ENCODE measurements at places on chromosomes 16 and 17. TPM values are rescaled to one million over a fixed set of nuclear protein-coding genes. Genes with fewer than 3 reads are reported as not detected.
A peak's percentile ranks its signal among the peaks of the same experiment; 100 is the strongest.

The TMEM106A gene
- 2.5 TPM for total RNA-seq

- no peak for DNase-seq
Observed at GRCh38 chr17:10751563-10751962, 21.7 kb upstream of the TMEM220 start.

The SOST gene
- not detected for total RNA-seq

- no peak for DNase-seq
Observed at GRCh38 chr16:85820604-85821372, 21.3 kb downstream of the COX4I1 start.

The SLX1B gene
- total RNA-seq: 15.2 TPM

DNA sequence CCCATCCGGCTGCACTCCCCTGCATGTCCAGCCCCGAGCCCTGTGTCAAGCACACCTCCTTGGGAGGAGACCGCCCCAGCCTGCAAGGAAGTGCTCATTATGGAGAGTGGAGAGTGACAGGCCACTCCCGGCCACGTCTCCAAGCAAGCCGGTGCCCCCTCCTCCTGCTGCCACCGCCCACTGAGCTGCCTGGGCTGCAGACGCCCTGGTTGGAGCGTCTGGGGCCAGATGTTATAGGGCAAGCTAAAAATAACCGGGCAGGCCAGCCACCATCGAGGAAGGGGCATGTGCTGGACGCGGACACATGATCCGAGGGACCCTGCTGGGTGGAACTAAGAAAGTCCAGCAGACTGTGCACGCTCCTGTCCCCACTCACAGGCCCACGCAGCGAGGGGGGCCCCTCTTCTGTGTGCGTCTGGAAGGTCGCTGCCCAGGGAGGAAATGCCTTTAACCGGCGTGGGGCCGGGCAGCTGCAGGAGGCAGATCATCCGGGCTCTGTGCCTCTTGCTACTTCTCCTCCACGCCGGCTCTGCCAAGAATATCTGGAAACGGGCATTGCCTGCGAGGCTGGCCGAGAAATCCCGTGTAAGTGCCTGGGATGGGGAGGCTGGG is at the start of gene WFDC1:
TSS of gene WFDC1 (plus strand) at position 348 of the 612 bp plus-strand sequence. CDS start at position 442, 94 bp downstream.
- DNase-seq: peak; percentile 29

GRCh38 chr17:80981062-80981902 is 10.4 kb upstream of the CHMP6 start:
- no peak for DNase-seq

DNA sequence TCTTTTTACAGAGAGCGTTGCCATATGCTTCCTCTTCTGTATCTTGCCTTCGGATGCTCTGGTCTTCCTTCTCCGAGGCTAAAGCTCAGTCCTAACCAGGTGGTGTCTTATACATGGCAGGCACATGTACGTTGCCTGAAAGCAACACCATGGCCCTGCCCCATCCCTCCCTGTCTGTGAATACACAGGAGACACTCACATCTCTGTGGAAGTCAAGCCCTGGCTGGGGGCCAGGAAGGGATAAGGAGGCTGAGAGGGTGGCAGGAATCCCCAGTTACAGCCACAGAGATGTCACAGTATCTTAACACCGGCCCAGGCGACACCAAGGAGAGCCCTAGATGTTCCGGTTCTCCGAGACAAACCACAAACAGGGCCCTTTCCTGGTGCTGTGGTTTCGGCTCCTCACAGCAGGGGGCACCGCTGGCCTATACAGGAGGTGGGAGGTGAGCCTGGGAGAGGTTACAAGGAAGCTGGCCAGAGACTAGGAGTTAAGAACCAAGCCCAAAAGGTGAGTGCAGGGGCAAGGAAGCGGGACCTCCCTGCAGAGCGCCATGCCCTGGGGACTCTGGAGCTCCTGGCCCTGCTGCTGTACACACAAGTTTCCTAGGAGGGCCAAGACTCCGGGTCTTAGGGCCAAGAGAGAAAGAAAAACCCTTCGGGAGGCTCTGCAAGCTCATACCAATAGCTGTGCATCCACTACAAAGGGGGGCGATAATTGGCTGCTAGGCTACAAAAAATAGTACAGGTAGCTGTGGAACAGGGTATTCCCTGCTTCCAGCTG is 41.7 kb downstream of the SRL start:
- DNase-seq: peak; percentile 66

The EVI2A gene
- 0.50 TPM for total RNA-seq

GRCh38 chr16:23279721-23280153 is 22.4 kb upstream of the SCNN1B start:
- DNase-seq: no peak

- no peak for DNase-seq
Observed at GRCh38 chr16:8511464-8511863, 78.8 kb downstream of the TMEM114 start.

DNA sequence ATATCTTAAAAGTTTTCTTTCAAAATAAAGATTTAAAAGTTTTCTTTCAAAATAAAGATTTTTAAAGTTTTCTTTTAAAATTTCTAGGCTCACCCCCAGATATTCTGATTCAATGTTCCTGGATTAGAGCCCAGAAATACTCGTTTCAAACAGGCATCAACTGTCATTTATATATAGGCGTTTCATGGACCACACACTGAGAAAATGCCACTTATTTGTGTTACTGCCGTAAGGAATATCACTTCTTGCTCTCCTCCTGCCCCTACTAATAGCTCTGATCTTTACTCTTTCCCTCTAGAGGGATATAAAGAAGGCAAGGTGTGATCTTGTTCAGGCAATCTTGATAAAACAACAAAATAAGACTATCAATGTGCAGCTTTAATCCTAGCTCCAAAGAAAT is 1324.1 kb downstream of the CDH8 start:
- no peak for DNase-seq

GRCh38 chr17:30300818-30301217 is 9.1 kb upstream of the BLMH start:
- DNase-seq: no peak

GRCh38 chr16:82137822-82138167 is 32.2 kb downstream of the MPHOSPH6 start:
- DNase-seq: no peak

The CTF1 gene
- total RNA-seq: 20.0 TPM

GRCh38 chr17:48995304-48995973 is 1.7 kb upstream of the IGF2BP1 start:
- no peak for DNase-seq

The TMEM95 gene
- not detected for total RNA-seq
